ENCODE measurements at places on chromosomes 7 and 10.
A peak's percentile ranks its signal among the peaks of the same experiment; 100 is the strongest.

DNA sequence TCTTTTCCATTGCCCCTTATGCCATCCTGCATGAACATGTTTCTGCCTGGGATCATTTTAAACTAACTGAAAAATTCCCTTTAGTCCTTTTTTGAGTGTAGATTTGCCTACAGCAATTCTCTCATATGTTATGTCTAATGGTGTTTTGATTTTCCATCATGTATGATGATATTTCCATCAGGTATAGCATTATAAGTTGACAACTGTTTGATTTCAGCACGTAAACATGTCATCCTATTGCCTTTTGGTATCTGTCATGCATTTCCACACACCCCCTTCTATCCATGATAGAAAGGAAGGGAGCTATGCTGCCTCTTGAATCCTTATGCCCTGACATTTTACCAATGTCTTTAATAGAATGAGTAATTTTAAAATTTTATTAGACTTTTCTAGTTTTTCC lies 116.8 kb downstream of the ZPBP start:
- DNase-seq = no peak

GRCh38 chr7:82390936-82391335 lies 52.6 kb downstream of the CACNA2D1 start:
- DNase-seq = no peak

DNA sequence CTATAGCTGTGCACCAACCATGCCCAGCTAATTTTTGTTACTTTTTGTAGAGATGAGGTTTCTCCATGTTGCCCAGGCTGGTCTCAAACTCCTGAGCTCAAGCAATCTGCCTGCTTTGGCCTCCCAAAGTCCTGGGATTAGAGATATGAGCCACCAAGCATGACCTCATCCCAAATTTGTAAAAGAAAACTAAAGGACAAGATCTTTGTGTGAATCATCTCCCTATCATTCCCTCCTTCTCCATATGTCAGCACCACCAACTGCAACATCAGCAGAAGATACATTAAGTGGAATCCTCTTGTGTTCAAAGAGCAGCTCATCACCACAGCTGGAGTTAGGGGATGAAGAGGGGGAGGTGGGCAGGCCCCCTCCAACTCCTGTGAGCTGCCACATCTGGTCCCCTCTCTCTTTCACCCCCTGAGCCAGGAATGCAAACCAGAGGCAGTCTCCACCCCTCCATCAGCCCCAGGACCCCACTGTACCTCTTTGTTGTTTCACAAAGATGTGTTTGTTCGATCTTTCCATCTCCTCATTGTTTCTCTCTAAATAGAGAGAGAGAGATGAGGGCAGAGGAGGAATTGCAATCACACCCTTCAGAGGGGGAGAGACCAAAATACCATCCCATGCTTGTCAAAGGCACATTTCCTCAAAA lies 47.3 kb upstream of the PIP4K2A start:
- DNase-seq = no peak

DNA sequence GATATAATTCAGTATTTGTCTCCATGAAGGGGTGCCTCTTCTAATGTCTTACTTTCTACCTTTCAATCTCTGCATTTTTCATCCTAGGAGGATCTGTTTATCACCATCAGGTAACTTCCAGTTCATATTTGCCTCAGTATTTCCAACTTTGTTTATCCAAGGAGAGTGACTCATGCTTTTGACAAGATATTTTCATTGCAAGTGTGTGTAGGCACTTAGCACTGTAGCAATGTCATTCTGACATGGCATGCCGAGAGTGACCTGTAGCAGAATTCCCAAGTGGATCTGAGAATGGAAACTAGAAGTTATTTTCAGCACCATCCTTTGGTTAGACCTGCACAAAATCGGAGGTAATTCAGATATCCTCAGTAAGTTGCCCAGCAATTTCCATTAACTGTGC lies 129.9 kb downstream of the INHBA start:
- no peak for DNase-seq

GRCh38 chr7:4230352-4230751 lies 451.7 kb upstream of the FOXK1 start:
- DNase-seq = no peak

DNA sequence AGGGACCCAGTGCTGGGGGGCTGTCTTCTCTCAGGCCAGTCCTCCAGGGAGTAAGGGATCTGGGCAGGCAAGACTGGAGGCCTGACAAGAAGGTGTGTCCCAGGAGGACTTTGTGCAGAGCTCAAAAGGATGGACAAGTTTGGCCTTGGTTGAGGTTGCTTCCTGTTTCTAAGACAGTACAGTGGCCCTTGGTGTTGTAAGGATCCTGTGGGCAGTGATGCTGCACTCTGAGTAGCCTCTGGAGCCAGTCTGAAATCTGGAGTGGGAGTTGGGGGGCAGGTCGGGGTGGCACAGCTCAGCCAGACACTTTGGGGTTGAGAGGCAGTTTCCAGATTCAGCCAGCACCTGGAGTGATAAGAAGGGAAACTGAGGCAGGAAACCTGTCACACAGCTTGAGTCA lies 139.2 kb upstream of the ZMIZ1 start:
- DNase-seq = no peak

DNA sequence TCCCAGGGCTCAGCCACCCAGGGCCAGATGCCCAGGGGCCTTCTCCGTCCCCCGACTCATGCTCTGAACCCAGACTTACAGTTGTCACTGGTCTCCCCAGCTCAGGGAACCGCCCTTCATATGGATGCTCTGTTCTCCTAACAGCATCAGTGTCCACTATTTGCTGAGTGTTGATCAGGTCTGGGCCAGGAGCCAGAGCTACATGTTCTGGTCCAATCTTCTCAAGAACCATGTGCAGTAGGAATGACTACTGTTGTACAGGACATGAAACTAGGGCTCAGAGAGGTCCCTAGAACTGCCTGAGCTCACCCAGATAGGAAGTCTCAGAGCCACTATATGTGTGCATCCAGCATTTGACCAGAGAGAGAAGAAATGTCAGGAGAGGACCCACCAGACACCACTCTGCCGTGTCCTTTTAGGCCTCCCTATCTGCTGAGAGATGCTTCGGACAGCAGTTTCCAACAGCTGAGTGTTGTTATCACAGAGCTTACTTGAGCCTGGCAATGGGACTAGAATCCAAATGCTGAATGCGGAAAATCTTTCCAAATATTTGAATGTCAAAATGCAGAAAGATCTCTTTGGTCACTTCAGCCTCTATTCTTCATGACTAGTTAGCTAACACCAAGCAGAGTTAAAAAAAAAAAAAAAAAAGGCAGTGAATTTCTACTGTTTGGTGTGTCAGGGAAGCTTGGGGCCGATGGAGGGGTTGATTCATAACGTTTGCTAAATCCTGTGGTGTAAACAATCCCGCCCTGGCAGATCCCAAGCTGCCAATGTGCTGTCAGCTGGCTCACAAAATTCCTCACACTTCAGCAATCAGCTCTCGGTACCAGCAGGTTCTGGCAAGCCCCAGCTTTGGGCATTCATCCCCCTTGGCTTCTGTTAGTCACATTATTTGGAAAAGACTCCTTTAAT lies 246.1 kb downstream of the TNS3 start:
- DNase-seq = no peak

- no peak for DNase-seq
These were observed 41.4 kb downstream of the AHCYL2 start for GRCh38 chr7:129266181-129266580.

DNA sequence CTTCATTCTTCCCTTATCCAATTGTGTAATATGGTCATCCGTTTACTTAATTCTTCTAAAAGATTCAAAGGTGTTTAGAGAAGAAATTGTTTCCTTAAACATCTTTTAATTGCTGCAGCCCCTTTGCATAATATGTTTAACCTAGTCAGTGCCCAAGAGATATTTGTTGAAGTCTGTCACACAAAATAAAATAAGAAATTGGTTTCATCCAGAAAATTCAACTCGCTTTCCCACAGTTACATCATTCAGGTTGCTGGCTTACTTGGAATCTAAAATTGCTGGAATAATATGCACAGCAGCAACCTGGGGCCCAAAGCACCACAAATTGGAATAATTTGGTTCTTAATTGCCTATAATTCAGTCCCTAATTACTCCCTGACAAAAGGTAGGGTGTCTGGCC lies 155.1 kb upstream of the ETV1 start:
- DNase-seq = no peak

- peak; percentile 24 for DNase-seq
These were observed 16.9 kb upstream of the PALD1 start for GRCh38 chr10:70461397-70462348.

DNA sequence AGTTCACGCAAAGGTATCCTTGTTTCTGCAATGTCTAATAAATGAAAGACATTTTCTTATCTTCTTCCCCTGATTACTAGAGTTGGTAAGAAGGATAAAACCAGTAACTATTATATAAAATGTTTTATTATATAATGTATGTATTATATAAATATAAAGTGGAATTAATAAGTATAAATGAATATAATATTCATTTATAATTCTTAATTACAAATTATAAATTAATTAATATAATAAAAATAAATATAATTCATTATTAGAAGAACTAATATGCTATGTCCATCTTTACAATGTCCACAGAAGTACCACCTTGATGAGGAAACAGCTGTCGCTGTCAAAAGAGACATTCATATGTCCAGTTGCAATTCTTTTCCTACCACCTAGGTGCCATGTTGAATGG lies 177.7 kb downstream of the GLI3 start:
- no peak for DNase-seq

GRCh38 chr10:19728964-19729363 lies 87.3 kb upstream of the PLXDC2 start:
- no peak for DNase-seq

- no peak for DNase-seq
These were observed 133.3 kb upstream of the LAMB4 start for GRCh38 chr7:108263425-108263824.

DNA sequence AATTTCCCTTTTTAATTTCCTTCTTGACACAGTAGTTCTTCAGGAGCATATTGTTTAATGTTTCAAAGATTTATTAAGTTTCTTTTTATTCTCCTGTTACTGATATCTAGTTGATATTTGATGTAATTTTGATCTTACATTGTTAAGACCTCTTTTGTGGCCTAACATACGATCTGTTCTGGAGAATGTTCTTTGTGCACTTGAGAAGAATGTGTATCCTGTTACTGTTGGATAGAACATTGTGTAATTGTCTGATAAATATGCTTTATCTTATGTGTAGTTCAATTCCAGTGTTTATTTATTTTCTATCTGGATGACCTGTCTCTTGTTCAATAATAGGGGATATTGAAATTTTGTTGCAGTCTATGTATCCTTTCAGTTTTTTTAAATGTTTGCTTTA lies 106.7 kb downstream of the ITGB1 start:
- DNase-seq = no peak

DNA sequence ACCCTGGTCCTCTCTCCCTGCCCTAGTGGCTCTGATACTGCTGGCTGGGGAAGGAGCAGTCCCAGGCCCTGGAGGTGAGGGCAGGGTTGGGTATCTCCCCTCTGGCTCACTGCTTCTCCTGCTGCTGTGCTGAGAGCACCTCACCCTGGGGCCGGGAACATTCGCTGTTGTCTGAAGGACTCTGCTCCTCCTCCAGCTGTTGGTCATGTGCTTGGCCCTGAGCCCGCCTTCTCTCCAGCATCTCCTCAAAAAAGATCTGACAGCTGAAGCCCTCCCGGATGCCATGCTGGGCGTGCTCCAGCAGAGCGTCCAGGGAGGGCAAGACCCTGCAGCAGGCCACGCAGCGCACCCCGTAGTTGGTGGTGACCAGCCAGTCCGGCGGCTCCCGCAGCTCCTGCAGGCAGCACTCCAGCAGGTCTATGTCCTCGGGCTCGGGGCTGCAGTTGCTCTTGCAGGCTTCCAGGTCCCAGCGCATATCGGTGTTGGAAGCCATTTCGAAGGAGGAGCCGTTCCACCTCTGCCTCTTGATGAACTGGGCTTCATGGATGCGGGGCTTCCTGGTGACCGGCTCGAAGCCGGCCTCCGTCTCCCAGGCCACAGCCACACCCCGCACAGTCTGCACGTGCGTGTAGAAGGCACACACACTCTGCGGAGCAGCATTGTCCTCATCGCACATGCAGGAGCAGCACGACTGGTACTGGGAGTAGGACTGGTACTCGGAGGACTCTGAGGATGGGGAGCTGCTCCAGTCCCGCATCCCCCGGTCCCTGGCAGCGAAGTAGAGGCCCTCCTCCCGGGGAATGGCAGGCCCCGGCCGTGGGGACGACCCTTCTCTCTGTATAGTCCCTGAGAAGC lies 2.1 kb downstream of the FAM170B start:
- no peak for DNase-seq

GRCh38 chr7:77293046-77293445 lies 93.4 kb upstream of the FGL2 start:
- no peak for DNase-seq

DNA sequence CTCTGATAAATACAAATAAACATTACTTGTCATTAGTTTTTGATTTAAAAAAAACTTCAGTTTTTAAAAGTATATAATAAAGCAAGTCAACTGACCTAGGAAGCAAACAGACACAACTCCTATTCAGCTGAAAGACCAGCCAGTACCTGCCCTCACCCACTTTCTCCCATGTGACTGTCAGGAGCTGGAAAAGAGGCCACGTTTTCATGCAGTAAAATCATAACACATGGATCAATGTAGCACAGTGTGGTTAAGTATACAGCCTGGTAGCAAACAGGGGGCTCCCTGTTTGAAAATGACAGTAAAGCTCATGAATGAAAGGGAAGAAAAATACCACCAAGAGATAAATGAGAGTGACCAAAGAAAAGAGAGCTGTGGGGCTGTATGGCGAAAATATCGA lies 21.6 kb downstream of the KIN start:
- DNase-seq = no peak

GRCh38 chr7:25804154-25804553 lies 347.8 kb upstream of the NFE2L3 start:
- DNase-seq = no peak

- DNase-seq = no peak
These were observed 81.8 kb downstream of the NT5C2 start for GRCh38 chr10:103111031-103111917.

GRCh38 chr10:31129880-31130405 lies 98.3 kb upstream of the ZNF438 start:
- DNase-seq = no peak

GRCh38 chr7:197413-198335 lies 5.3 kb downstream of the FAM20C start:
- no peak for DNase-seq

DNA sequence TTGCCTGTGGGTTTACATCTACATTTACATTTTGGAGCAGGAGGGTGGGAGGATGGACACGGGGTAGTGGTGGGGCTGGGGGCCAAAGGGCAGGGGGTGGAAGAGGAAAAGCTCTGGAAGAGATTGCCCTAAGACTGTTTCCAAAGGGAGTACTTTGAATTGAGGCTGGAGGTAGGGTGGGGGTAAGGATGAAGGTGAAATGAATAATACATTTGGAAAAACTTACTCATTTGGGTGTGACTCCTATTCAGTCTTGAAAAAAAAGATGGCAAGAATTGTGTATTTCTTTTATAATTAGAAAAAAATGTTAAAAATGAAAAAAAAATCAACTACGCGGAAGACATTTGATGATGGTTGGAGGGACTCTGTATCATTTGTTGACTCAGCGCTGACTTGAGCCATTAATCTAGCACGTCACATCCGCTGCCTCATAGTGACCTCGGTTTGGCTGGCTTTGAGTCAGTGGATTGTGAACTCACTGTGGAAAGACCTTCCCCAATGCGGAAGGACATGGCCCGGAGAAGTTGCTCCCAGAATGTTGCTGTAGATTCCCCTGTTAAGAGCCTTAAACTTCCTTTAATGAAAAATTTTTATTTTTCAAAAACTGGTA lies 2.8 kb downstream of the FAM180A start:
- DNase-seq = no peak
